ENCODE measurements at places on chromosomes 13 and 19.

- DNase-seq, result no peak
These were observed 123.6 kb downstream of the COL4A2 start for GRCh38 chr13:110430391-110431336.

DNA sequence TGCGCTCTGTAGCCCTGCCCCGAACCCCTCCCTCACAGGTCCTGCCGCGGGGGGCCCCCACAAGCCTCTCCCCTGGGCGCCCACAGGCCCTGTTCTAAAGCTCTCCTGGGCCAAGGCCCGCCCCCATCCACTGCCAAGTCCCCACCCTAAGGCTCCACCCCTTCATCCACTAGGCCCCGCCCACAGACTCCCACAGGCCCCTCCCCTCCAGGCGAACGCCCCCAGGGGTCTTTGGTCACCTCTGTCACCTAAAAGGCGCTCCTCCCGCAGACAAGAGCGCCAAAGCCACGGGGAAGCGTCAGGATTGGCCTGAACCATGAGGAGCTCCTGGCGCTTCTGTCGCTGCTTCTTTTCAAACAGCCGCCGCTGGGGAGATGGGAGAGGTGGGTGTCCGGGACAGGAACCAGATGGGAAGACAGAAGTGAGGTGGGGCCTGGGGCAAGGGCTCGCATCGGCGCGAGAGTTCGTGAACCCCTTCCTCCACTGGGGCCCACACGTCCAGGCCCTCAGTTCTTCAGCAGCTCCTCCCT is 2.3 kb downstream of the TULP2 start:
- DNase-seq, result no peak

- no peak for DNase-seq
These were observed 3.8 kb downstream of the DBP start for GRCh38 chr19:48633148-48634035.

- DNase-seq, result no peak
These were observed 25.3 kb upstream of the TBC1D4 start for GRCh38 chr13:75507027-75508001.

GRCh38 chr13:52127378-52127777 is 1.5 kb downstream of the NEK5 start:
- no peak for DNase-seq

DNA sequence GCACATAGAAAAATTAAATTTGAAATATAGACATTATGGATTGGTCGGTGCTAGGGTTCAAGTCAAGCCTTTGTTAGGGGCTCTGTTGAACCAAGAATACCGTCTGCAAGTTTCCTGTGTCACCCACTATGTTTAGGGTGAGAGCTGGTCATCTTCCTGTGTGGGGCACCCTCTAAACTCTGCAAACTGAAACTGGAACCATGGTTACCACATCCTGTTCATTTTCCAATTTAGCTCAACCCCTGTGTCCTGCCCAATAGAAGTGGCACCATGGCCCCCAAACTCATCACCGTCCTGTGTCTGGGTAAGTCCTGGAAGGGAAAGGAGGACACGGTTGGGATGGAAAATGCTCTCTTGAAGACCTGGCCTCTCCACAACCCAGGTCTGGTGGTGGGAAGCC is 29.9 kb downstream of the LAIR2 start:
- DNase-seq, result no peak

- DNase-seq, result no peak
These were observed 422.0 kb downstream of the FGF14 start for GRCh38 chr13:101979825-101980224.

DNA sequence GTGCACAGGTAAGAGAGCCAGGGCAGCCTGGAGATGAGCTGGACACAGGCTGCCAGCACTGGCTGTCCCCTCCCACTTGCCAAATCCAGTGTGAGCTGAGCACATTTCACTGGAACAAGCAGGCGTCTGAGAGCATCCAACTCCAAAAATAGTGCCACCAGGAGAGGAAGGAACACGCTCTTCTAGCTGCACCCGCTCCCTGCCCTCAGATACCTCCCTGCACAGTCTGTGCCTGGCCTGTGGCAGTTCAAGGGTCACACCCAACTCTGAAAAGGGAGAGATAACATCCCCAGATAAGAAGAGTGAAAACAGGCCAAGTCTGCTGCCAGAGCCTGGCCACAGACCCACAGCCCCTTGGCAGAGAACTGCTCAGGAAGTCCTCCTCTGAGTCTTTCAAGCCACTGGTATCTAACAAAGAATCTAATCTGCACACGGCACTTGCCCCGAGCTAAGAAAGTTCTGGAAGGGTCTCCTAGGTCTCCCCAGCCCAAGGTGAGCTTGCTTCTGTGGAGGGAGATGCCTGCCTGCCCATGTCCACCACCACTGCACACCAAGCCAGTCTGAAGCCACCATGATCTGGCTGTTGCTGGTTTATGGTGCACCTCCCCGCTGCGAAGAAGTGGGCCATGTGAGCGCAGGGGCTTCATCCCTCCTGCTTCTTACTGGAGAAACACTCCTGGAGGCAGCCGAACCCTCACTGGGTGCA is 14.7 kb downstream of the ELL start:
- DNase-seq, result no peak

DNA sequence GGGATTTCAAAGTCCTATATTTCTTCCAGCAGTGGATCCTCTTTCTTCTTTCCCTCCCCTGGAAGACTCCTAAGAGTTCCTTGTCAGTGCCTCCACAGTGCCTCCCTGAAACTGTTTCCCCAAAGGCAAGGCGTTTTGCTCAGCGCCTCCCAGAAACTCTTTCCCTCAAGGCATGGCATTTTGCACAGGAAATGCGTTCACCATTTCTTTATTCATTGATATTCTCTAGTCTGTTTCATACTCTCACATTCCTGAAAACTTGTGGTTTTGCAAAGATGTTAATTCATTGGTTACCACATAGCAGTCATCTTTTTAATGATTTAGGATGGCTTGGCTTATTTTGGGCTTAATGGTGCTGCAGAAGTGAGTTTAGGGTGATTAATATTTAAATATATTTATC is 177.3 kb upstream of the SLC10A2 start:
- DNase-seq, result no peak

GRCh38 chr13:51957377-51958216 is 53.7 kb downstream of the ATP7B start:
- DNase-seq, result no peak

GRCh38 chr19:56294549-56294948 is 20.1 kb downstream of the ZSCAN5A start:
- DNase-seq, result no peak

- DNase-seq, result no peak
These were observed 747.4 kb downstream of the UQCRFS1 start for GRCh38 chr19:28465371-28466086.

DNA sequence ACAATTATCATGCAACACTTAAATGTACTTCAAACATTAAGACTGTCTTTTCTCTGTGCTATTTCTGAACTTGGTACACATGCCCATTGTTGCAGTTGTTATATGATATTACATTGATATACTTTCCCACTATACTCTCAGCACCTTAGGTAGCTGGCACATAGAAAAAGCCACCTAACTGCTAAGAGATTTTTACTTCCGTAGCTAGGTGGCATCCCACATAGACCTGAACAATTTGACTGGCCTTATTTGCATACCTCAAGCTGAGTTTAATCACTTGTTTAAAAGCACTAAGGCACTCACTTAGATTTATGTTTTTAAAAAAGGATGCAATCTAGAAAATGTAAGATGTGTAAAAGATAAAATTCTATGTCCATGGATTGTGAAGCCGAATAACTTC is 194.2 kb downstream of the POU4F1 start:
- DNase-seq, result no peak

DNA sequence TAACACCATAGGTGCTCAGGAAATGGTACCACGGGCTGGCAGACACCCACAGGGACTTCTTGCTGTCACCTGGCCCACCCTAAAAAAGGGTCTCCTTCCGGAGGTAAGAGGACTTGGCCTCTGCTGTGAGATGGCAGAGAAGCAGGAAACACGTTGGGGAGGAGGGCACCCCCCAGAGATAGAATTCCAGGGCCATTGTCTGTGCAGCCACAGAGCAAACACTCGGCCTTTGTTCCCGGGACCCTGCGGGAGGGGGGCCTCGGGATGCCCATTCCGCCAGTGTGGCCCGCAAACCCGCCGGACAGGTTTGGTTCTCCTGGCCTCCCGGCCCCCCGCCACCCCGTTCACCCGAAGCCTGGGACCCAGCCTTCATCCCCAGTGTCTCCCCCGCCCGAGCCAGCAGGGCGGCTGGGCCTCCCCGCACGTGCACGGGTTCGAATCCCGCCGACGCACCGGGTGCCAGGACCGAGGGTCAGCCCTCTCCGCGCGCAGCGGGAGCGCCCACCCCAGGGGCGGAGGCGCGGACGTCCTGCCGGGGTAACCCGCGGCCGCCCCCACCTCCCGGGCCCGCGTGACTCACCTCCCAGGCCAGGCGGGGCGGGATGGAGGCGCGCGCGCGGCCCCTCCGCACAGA is 714 bp downstream of the PLPP2 start:
- no peak for DNase-seq
